ENCODE measurements at places on chromosomes 2 and 18.

DNA sequence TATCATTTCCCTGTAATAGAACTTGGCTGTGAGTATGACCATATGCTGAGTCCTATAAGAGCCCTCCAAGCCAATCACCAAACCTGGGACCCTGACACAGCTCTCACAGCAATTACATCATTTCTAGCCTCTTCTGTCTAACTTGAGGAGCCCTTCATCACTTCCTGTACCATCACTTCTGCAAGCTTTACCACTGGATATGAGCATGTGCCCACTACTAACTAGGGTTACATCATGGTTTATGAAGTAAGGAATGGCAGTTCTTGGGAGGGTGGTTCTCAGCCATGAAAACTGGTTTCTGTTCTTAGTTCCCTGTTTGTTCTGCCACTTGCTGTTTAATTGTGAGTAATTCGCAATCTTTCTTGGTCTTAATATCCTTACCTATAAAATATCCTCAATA lies 31.0 kb upstream of the EPB41L3 start:
- no peak for DNase-seq

DNA sequence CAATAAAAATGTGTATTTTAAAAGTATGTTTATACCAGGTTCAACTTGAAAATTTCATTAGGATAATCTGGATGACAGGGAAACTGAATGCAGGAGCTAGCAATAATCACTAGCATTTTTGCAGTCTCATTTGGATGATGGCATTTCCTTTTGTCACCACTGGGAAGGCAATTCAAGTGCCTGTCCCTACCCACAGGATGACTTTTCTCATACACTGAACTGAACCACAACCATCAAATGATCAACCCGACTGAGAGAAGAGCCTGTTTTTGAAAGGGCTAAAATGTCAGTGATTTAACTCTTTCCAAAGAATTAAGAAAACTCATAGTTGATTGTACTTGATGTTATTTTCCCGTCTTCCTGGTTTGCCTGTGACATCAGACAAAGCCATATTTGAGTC lies 115.0 kb downstream of the FAM124B start:
- DNase-seq: peak; percentile 19

DNA sequence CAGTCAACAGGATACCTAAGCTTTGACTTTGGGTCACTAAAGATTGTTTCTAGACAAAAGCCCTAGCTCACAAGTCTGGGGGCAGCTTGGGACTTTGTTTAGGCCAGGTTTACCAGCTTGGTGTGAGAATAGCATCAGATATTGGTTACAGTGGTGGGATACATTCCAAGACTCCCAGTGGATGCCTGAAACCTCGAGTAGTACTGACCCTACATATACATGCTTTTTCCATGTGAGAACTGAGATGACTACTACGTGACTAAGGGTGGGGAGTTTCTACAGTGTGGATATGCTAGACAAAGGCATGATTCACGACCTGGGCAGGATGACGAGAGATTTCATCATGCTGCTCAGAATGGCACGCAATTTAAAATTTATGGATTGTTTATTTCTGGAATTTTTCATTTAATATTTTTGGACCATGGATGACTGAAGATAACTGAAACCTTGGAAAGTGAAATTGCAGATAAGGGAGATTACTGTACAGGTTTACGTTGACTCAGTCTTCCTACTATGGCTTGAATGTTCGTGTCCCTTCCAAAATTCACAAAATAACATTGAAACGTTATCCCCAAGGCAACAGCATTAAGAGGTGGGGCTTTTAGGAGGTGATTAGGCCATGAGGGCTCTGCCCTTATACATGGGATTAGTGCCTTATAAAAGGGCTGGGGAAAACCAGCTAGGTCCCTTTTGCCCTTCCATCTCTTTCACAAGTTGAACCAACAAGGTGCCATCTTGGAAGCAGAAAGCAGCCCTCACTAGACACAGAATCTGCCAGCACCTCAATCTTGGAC lies 50.2 kb upstream of the CTAGE1 start:
- DNase-seq: no peak

- no peak for DNase-seq
Observed at GRCh38 chr2:130890941-130891669, 54.4 kb downstream of the ARHGEF4 start.

GRCh38 chr2:98778741-98779483 lies 48.0 kb upstream of the MGAT4A start:
- no peak for DNase-seq

DNA sequence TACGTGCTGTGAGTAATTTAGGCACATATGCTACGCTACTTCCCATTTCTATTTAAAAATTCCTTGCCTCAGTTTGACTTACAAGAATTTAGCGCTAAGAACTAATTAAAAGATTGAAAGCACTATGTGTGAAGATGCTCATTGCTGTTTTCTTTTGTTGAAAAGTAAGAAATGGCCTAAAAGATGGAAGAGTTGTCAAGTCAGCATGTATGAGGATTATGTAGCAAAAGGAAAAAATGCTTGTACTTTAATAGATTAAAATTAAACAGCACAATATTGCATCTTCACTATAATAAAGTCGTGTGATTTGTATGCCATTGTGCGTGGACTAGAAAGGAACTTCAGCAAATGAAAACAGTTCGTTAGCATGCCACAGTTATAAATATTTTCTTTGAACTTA lies 77.0 kb downstream of the COX7A2L start:
- DNase-seq: no peak

- DNase-seq: no peak
Observed at GRCh38 chr2:217833439-217833838, 169.4 kb downstream of the TNS1 start.

- DNase-seq: peak; percentile 94
Observed at GRCh38 chr2:42961385-42961811, 169.0 kb upstream of the HAAO start.

- DNase-seq: no peak
Observed at GRCh38 chr18:10860928-10861327, 288.4 kb downstream of the PIEZO2 start.

- DNase-seq: no peak
Observed at GRCh38 chr2:100832885-100833284, 12.9 kb downstream of the NPAS2 start.

- no peak for DNase-seq
Observed at GRCh38 chr2:176109192-176109901, 2.3 kb downstream of the HOXD11 start.

- no peak for DNase-seq
Observed at GRCh38 chr2:8282858-8283252, 399.0 kb upstream of the ID2 start.

GRCh38 chr2:130370490-130370889 lies 14.6 kb downstream of the PTPN18 start:
- no peak for DNase-seq

GRCh38 chr2:190903693-190904450 lies 23.3 kb downstream of the GLS start:
- DNase-seq: no peak

DNA sequence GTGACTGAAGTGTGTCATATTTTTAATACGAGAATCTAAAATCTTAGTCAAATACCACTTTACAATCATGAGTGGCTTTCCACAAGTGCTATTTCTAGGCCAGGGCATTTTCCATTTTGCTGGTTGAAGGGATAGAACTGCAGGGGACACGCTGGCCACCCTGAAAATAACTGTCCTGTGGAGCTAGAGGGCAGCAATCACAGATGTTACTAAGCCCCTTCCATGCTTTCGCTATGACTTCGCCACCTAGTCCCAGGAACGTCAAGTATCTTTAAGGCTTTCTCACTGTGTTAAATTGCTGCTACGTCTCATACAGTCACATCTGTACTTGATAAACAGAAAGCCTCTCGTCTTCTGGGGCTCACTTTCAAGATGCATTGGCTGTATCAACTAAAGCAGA lies 171.8 kb downstream of the CDH2 start:
- DNase-seq: no peak

GRCh38 chr2:16633621-16634430 lies 31.8 kb downstream of the CYRIA start:
- no peak for DNase-seq

GRCh38 chr2:179311101-179311500 lies 46.5 kb upstream of the SESTD1 start:
- no peak for DNase-seq

GRCh38 chr18:58025733-58026132 lies 18.3 kb upstream of the NEDD4L start:
- no peak for DNase-seq

DNA sequence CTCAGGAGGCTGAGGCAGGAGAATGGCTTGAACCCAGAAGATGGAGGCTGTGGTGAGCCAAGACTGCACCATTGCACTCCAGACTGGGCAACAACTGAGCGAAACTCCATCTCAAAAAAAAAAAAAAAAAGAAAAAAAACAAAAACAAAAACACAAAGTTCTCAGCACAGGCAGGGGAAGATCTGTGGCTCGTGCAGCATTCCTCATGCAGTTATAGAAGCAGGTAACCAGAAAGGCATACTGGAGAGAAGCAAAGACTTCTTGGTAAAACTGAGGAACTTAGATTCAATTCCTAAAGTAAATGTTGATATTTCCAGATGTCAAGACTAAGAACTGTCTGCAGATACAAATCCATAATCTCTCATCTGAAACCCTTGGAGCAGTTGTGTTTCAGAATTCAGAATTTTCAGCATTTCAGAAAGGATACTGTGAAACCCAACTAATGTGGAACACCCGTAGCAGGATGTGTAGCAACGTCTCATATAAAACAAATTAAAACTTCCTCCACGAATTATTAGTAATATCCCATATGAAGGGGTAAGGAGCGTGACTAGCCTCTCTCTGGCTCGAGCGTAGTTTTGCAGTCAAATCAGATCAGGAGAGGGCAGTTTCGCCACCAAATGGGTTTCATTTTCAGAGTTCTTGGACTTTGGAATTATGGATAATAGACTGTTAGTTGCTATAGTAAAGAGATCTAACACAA lies 13.2 kb upstream of the SLC25A52 start:
- no peak for DNase-seq

DNA sequence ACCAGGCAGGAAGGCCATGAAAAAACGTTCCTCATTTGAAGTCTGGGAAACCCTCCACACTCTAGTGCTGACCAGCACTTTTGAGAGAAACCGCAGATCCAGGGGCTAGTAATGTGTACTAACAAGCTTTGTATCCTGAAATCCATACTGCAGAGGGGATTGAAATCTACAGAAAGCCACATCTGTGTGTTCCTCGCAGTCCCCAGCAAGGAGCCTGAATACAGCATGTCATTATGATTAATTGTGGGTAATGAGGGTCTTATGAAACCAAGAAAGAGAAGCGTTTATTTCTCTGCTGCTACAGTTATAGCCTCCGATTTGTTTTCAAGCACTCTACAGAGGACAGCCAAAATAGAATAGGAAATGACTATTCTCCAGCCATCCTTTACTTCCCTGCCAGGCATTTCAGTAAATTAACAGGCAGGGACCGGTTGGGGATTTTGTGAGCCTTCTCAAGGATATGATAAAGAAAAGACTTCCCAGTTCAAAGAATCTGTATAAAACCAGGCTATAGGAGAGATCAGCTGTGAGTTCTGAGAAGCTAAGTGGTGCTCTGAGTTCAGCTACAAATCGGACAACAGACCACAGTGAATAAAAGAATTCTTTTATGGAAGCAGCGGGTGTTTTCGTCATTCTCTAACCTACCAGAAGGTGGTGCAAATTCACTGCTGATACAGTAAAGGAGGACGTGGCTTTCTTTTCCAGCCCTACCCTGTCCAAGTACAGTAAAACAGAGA lies 133.4 kb downstream of the INSIG2 start:
- peak; percentile 69 for DNase-seq

- no peak for DNase-seq
Observed at GRCh38 chr2:203808046-203808750, 59.4 kb upstream of the CTLA4 start.

GRCh38 chr2:127105656-127106456 lies 1.1 kb downstream of the BIN1 start:
- peak; percentile 30 for DNase-seq

DNA sequence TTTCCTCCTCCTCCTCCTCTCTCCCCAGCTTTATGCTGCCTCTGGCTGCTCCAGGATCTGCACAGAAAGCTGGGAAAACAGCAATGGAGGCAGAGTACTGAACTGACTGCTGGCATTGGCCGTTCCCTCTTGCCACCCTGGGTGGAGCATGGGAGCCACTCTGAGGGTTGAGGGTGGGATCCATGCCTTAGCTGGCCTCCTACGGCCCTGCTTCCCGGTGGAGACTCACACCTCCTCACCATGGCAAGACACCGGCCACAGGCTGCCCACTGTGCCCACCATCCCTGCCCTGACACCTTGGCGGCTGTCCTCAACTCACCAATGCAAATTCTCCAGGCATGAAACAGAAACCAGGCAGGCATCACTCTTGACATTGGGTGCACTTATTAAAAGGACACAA lies 832.3 kb upstream of the ID2 start:
- DNase-seq: no peak

- no peak for DNase-seq
Observed at GRCh38 chr2:112708968-112709367, 11.9 kb upstream of the NT5DC4 start.

DNA sequence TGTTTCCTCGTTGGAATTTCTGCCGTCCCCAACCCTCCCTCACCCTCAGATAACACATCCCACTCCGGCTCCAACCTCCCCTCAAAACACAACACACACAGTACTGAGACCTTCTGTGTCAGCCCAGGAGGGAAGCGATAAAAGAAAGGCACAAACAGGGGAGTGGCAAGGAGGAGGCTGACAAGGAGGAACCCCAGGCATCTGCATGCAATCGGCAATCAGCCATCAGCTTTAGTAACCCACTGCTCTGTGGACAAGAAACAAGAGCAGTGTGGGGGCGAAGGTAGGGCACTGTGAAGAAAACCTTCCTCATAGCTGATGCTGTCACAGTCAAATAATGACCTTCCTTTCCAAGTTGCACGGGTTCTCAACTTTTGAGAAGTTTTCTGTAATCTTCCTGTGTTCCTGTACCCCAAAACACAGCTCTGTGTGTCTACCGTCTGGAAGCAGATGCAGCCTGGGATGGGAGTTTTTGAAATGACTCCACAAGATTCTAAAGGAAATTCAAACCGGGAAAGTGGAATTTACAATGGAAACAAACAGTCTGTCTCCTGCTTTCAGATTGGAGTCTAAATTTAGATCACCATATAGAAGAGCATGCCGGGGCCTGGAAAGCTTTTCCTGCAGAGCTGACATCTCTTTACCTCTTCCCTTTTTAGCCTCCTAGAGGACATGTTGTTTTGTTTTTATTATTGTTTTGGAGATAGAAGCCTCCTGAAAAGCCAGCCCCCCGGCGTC lies 16.4 kb upstream of the LPIN2 start:
- peak; percentile 47 for DNase-seq

GRCh38 chr2:26424221-26424620 lies 22.5 kb downstream of the DRC1 start:
- no peak for DNase-seq
